Activated CD4-positive, alpha-beta T cell treated with anti-CD3 and anti-CD28 coated beads, Interleukin-2, amount 50 U/mL, for 24 hours (primary cell): ENCODE measurements at places on chromosomes 11 and 22.

GRCh38 chr11:93849751-93850593, 446 bp downstream of the VSTM5 start:
- no peak for DNase-seq

DNA sequence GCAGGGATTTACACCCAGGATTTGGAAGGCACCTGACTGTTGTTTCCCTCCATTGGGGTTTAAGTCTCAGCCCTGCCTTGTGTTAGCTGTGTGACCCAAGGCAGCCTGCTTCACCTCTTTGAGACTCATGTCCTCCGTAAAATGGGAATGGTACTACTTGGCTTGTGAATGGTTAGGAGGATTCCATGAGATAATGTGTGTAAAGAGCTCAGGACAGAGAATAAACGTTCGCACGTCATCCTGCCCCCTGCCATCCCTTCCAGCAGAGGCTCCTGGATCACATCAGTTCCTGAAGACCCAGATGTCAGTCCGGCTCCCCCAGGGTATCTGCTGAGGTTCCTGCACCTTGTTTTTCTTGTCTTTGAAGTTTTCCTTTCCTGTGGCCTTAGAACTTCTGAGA, 16.8 kb upstream of the ACCSL start:
- DNase-seq, result no peak

GRCh38 chr11:92330114-92330513, 105.5 kb downstream of the FAT3 start:
- DNase-seq, result no peak

DNA sequence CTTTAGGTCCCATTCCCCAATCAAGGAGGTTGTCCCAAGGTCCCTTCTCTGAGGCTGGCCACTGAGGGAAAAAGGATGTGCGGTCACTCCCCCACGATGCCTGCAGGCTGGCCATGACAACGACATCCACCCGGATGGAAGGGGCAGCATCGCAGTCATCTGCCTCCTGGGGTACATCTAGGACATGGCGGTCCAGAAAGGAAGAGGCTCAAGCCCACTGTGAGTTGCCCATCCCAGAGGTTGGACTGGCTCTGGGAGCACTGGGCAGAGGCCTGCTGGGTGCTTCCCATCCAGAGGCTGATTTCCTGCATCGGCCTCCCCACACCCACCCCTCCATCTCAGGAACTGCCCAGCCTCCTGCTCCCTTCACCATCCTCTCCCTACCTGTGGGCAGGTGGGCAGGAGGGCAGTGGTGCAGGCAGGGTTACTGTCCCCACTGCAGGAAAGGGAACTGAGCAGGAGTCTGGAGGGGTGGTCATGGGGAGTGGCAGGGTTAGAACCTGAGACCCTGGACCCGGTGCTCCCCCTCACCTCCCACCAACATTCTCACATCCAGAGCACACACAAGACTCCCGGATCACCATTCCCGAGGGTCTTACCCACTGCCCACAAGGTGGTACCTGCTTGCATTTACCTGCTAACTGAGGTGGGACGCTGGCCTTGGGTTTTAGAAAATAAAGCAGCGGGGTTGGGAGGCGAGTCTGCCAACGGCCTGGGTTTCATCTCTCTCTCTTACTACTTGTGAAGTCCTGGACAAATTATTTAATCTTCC, 4.4 kb downstream of the RCE1 start:
- no peak for DNase-seq

DNA sequence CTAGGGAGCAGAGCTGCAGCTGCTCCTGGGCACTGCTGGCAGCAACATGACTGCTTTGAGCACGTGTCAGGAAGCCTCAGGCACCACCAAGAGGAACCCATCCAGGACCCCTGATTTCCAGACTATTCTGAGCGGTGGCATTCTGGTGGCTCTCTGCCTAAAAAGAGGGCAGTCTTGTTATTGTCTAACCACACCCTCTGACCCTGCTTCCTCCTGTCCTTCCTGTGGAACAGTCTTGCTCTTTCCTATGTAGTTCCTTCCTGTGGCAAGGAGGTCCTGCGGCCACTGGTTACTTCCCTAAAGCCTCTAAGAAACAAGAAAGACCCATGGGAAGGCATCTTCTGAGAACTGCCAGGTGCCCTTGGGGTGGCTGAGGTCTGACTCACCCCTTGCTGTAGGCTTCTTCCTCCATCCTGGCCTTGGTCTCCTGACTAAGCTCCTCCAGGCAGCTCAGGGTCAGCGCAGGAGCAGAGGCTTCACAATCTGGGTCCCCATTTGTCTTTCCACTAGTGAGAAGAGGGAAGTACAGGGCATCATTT, 13.1 kb upstream of the LYVE1 start:
- DNase-seq, result no peak

DNA sequence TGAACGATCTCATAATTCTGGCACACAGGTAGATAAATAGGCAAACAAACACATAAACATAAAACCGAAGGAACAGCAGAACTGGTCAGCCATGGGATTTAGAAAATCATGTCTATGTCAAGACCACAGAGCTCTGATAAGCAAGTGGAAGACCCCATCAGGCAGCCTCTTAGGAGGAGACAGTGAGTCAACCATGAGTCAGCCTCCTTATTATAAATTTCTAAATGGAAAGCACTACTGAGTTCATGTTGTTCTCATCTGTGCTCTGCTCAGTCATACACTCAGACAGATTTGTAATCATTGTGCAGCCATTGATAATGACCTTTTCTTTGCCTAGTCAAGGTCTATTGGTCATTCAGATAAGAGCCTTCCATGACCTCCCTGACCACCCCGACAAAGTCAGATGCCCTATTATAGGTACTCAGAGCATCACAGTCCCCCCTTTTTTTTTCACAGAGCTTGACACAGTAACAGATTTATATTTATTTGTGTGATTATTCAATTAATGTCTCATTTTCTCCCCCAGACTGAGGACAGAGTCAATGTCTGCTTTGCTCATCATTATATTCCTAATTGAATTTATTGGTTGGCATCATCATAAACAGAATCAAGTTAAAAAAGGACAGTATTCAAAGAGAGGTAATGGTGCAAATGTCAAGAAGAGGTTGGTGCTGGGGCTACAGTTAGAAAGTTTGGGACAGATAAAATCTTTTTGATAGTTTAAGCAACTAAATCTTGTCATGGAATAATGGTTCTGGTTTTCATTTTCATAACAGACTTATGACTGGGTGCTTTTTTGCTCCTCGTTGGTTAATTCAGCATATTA, 579.7 kb upstream of the CCDC90B start:
- DNase-seq, result no peak

GRCh38 chr11:119741369-119742262, 12.6 kb upstream of the NECTIN1 start:
- DNase-seq, result peak; percentile 28

DNA sequence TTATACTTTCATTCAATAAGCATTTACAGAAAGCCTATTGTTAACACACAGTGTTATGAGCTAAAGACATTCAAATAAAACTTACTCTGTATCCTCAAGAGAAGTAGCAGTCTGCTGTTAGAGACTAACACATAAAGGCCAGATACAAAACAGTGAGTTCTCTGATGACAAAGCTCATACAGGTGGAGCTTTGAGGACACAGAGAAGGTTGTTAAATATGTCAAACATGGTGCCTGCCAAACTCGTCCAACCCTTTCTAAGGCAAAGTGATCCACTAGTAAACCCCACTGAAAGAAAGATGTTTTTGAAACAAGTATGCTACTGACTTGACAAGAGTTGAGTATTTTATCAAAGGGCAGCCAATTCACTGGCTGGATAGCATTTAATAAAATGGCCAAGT, 70.1 kb downstream of the C2CD3 start:
- no peak for DNase-seq

GRCh38 chr11:122486793-122487495, 168.6 kb upstream of the UBASH3B start:
- no peak for DNase-seq

DNA sequence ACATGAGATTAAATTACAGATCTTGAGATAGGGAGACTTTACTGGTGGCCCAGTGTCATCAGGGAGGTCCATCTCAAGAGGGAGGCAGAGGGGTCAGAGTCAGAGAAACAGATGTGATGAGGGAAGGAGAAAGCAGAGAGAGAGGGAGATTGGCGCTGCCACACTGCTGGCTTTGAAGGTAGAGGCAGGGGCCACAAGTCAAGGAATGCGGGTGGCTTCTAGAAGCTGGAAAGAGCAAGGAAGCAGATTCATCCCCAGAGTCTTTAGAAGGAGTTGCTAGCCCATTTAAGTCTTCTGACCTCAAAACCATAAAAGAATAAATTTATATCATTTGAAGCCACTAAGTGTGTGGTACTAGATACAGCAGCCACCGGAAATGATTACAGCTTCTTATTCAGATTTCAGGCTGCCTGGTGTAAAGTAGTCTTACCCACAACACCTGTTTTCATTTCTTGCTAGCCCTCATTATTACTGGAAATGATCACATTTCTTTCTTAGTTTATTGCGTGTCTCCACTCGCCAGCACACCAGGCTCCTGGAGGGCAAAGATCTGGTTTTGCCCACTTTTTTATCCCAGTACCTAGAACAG, 12.6 kb upstream of the SERPINH1 start:
- no peak for DNase-seq

- DNase-seq, result no peak
Measured at GRCh38 chr11:102522312-102523188, 8.0 kb downstream of the MMP7 start.

DNA sequence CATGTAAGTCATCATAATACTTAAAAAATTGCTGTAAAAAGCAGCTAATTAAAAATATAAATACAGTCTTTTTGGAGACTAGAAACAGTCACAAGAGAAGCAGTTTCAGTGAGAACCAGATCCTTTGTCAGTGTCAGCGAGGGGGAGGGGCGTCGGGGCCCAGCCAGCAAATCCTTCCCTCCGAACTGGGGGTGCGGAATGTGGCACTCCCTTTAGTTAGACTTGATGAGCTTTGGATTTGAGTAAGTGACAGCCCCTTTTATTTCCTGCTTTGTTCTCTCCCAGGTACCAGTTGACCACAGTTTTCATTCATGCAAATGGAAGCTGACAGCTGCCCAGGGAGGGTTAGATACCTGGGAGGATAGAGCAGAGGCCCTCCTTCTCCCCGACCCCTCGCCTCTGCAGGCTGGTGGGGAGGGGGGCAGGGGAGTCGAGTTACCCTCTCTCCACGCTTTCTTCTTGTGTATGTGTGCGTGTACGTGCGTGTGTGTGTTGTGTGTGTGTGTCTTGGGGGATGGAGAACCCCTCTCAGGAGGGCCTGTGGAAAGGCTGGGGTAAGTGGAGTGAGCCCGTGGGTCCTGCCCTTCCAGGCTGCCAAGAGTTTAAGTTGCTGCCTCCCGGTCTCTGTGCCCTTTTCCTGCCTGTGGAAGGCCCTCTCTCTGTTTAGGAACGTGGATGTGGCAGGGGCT, 38.3 kb downstream of the PTPRJ start:
- DNase-seq, result no peak

DNA sequence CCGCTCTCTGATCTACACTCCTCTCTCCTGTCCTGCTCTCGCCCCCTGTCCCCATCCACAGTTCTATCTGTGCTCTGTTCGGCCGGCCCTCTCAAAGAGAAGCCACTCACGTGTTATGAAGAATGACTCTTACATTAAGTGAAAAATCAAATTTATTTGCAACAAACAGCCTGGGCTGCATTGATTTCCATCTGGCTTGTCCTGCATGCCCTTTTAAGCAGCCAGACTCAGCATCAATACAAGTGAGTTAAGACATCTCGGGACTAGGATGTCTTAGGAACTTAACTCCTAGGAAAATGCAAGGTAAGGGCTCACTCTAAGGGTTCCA, 373.5 kb downstream of the TENM4 start:
- no peak for DNase-seq

DNA sequence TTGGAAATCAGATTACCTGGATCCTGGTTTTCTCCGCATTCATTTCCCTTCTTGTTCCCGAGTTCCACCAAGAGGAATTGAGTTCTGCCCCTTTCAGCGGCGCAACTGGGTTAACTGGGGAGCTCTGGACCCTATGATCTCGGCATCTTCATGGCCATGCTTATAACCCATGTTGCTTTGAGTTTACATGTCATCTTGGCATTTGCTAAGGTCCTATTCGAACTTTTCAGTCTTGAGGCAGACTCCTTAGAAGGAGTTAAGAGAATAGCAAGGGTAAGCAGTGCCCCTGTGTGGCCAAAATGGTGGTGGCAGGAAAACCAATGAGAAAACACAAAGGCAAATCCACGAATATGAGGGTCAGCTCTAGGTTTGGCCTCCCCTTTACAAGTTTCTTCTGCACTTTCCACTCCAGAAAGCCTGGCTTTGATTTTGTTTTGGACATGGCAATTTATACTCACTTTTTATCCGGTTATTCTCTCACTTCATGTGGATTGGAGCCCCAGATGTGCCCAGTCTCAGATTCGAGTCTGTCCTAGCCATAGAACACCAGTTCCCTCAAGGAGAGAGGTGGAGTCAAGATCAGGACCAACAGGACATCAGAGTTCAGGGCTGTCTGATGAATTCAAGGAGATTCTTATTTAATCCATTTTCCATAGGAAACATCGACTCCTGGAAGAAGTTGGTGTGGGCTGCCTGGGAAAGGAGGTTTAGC, 55.3 kb upstream of the FBXO3 start:
- peak; percentile 39 for DNase-seq

GRCh38 chr11:119125821-119126220, 4.4 kb downstream of the HINFP start:
- DNase-seq, result no peak

- no peak for DNase-seq
Measured at GRCh38 chr11:32705309-32706033, 89.0 kb downstream of the CCDC73 start.

- no peak for DNase-seq
Measured at GRCh38 chr11:2867722-2868505, 17.7 kb downstream of the CDKN1C start.

GRCh38 chr11:118997627-118998387, at the start of gene CENATAC:
TSS of gene CENATAC (plus strand) at chr11:118998138. CDS start at chr11:118998198, 60 bp downstream.
- DNase-seq, result peak; percentile 86

DNA sequence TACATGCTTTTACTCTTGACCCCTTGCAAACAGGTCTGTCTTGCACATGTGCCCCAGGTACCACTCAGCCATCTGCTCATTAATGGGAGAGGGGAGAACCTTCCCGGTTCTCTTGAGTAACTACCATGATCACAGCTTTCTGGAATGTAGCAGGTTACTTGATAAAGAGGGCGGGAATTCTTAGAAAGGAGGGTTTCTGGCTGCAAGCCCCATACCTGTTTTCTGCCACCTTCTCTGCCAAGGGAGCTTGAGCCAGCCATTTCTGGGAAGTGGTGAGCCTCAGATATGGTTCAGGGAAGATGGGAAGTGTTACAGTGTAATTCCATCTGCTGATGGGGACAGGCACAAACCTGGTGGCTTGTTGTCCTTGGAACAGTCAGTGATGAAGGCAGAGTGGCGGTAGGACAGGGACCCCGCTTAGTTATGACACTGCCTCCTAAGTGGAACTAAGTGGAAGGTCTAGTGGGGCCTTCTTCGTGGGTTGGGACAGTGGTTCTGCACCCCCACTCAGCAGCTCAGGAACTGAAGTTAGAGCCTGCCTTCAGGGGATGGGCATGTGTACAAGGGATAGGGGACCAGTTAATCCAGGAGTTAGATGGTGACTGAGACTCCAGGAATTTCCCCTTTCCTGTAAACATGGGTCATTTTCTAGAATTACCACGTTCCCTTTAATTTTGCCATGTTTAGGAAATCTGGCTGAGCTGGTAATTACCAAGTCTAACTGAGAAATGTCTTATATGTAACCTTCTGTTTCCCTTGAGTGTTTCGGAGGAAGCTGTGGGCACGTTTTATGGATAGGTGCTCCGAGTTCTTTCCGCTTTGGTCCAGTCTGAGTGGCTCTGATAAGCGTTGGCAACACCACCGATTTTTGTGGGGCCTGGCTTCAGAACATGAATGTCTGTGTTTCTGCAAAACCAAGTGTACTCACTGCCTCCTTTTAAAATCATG, 35.3 kb downstream of the BCR start:
- no peak for DNase-seq

GRCh38 chr11:106875013-106875412, 143.3 kb downstream of the GUCY1A2 start:
- no peak for DNase-seq

GRCh38 chr22:42388130-42388797, 43.9 kb downstream of the NFAM1 start:
- DNase-seq, result no peak
